NCI-H510A treated with DMSO at 0.1 percent for 48 hours (cell line): ENCODE measurements at places on chromosomes 6 and 20.

- no peak for DNase-seq
Measured at GRCh38 chr20:59333951-59334350, 33.5 kb downstream of the EDN3 start.

DNA sequence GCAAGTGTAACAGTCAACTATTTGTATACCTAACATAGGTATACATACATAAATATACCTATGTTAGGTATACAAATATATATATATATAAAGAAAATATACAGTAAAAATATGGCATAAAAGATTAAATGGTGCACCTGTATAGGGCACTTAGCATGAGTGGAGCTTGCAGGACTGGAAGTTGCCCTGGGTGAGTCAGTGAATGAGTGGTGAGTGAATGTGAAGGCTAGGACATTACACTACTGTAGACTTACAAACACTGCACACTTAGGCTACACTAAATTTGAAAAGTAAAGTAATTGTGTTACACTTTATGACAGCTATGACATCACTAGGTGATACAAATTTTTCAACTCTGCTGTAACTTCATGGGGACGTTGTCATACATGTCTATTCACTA is 65.6 kb downstream of the CDC5L start:
- no peak for DNase-seq

DNA sequence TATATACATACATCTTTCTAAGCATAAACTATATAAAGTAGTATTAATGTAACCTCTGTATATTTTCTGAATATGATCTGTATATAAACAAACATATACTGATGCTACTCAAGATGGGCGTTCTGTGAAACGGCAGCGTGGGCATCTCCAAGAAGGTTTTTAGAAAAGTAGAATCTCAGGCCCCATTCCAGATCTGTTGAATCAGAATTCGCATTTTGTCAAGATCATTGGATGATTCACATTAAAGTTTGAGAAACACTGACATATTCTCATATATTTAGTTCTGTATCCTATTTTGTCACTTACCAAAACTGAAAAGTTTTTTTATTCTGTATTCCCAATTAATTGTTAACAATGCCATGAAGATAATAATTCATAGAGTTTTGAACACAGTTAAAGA is 5.5 kb downstream of the C6orf141 start:
- no peak for DNase-seq

GRCh38 chr6:28269492-28269891 is 2.5 kb downstream of the ZSCAN26 start:
- DNase-seq: no peak

DNA sequence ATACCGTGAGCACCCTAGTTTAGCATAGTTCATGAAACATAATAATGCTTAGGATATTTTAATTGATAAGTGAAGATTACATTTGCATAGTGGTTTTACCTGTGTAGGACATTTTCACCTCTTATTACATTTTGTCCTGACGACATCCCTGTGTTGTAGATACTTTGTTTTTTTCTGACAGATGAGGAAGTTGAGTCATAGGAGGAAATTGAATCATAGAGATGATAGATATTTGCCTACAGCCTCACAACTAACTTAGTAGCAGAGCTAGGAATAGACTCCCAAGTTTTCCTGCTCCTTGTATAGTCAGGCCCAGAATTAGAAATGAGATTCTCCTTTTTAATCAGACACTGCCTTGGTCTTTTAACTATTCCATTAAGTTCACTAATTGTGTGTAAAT is 100.5 kb upstream of the SUPT3H start:
- no peak for DNase-seq

- DNase-seq: no peak
Measured at GRCh38 chr6:159595173-159595572, 97.9 kb downstream of the SOD2 start.

DNA sequence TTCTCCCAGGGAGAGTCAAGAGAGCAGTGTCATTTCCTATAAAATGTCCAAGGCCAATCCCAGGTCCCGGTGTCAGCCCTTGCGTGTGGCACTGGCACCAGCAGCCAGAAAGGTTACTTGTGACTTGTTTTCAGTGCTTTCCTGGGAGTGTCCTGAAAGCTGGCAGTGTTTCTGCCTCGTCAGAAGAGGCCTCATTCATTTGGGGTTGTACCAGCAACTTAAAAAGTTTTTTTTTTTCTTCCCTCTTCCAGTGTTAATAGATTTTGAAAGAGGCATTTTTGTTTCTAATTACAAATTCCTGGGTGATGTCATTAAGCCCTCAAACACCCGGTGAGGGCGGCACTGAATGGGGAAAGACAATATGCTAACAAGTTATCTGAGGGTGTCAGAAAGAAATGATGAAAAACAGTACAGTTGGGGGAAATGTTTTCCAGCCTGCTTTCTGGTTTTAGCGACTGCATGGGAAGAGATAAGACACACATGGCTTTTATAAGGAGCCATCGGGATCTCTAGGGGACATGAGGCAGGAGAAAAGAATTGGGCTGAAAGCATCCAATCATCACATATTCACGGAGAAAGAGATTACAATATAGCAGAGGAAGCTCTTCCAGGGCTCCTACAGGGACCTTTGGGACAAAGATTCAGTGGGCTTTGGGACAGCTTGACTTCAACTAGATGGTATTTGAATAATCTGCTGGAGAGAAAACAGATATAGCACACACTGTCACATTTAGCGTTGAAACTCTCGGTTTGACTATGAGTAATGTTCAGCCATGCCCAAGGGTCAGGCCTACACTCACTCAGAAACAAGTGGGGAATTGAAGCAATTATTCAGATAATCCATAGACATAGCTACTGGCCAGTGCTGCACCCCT is 153.0 kb downstream of the BCAS1 start:
- no peak for DNase-seq

DNA sequence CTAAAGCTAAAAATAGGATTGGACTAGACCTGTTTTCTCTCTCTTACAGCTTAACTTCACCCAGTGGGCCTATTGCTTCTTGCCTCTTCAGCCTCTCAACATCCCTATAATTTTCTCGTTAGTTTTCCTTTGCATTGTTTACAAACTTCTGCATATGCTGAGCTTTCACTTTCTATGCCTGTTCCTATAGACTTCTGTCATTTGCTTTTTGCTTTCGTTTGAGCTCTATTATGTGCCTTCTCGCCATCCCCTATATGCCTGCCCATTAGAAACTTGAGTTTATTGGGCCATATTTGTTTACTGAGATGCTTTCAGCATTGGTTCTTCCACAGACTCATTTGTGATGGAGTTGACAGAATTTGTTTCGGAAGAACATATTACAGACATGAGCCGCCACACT is 40.9 kb downstream of the NCOA7 start:
- DNase-seq: no peak

- DNase-seq: no peak
Measured at GRCh38 chr20:1125277-1125676, 6.9 kb downstream of the PSMF1 start.

DNA sequence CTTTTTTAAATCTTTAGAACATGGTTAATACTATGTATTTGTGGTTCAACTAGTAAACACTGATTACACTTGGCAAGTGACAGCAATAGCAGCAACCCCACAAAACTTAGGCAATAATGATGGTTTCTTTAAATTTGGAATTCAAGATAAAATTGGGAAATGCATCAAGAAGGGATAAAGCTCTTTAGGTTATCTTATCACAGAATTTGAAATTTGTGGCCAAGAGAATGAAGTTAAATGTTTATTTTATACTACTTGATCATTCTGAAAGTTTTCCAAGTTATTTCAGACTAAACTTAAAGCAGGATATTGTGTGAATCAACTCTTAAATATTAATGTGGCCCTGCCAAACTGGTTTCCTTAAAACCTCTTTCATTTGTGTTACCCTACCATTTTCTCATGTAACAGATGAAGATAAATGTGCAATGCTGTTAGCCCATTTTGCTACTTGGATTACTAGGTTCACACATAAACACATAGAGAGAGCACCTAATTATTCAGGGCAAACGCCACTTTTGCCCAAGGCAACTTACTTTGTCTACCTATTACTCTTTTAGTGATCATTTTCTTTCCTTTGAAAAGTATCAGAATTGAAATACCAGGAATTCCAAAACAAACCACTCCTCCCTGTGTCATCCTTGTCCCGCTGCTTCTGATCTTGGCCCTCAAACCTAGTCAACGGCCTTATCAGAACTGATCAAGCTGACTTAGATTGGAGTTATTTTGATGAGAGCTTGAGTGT is 186.7 kb upstream of the TENT5A start:
- no peak for DNase-seq

GRCh38 chr6:24982231-24982630 is 46.5 kb upstream of the RIPOR2 start:
- no peak for DNase-seq
